ENCODE measurements at places on chromosomes 16 and 17. TPM values are rescaled to one million over a fixed set of nuclear protein-coding genes. Genes with fewer than 3 reads are reported as not detected.

CA7 gene
- total RNA-seq, result not detected

- peak overlapping the region; percentile 99 for H3K27ac ChIP-seq
- no peak for DNase-seq
- peaks cover 34% of the 10 kb centered on the region for H3K36me3 ChIP-seq
- H3K4me1 ChIP-seq, result peaks cover 38% of the 10 kb centered on the region
- H3K4me3 ChIP-seq, result no peak overlapping the region
Observed at GRCh38 chr17:76714822-76715495, 4.2 kb upstream of the MXRA7 start.

DNA sequence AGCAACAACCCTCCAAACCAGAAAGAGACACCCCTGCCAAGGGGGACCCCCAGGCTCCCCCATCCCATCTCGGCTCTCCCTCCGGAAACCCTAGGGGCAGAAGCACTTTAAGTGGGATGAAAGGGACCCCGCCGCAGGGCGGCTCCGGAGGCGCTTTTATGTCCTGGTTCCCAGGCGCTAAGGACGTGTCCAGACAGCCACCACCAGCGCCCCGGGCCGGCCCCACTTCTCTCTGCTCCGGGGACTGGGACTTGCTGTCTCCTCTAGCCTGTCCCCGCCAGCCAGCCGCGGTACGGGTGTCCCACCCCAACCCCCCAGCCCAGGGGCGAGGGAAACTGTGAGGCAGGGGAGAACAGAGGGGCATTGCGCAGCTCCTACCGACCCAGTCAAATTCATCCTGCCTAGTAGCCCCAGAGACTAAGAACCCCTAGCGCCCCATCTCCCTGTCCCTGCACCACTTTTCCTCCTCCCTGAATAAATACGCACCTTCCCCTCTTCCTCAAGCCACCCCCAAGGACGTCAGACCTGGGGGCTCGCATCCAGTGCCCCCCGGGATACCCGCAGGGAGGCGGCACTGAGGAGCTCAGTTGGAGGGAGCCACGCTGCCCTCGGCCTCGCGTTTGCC, 4.1 kb downstream of the SP6 start:
- H3K27me3 ChIP-seq, result peaks cover 60% of the 10 kb centered on the region
- H3K4me3 ChIP-seq, result no peak overlapping the region
- DNase-seq, result no peak

DNA sequence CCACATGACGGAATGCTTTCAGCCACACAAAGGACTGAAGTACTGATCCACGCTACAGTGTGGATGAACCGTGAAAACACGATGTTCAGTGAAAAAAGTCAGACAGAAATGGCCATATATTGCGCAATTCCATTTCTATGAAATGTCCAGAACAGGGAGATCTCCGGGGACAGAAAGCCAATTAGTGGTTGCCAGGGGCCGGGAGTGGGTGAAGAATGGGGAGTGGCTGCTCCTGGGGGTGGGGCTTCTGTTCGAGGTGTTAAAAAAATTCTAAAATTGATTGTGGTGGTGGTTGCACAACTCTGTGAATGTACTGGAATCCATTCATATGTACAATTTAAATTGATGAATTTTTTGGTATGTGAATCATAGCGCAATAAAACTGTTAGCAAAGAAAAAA, 154.8 kb upstream of the HSBP1 start:
- DNase-seq, result no peak
- H3K27ac ChIP-seq, result no peak overlapping the region
- no peaks in the 10 kb centered on the region for H3K36me3 ChIP-seq
- H3K27me3 ChIP-seq, result no peaks in the 10 kb centered on the region
- H3K4me3 ChIP-seq, result no peak overlapping the region
- H3K4me1 ChIP-seq, result no peaks in the 10 kb centered on the region

- peak; percentile 75 for DNase-seq
- peaks cover 3% of the 10 kb centered on the region for H3K36me3 ChIP-seq
- H3K4me3 ChIP-seq, result no peak overlapping the region
- peak overlapping the region; percentile 64 for H3K27ac ChIP-seq
- peaks cover 68% of the 10 kb centered on the region for H3K4me1 ChIP-seq
- no peaks in the 10 kb centered on the region for H3K27me3 ChIP-seq
Observed at GRCh38 chr17:77404812-77405581, 264.2 kb downstream of the SEC14L1 start.

DNA sequence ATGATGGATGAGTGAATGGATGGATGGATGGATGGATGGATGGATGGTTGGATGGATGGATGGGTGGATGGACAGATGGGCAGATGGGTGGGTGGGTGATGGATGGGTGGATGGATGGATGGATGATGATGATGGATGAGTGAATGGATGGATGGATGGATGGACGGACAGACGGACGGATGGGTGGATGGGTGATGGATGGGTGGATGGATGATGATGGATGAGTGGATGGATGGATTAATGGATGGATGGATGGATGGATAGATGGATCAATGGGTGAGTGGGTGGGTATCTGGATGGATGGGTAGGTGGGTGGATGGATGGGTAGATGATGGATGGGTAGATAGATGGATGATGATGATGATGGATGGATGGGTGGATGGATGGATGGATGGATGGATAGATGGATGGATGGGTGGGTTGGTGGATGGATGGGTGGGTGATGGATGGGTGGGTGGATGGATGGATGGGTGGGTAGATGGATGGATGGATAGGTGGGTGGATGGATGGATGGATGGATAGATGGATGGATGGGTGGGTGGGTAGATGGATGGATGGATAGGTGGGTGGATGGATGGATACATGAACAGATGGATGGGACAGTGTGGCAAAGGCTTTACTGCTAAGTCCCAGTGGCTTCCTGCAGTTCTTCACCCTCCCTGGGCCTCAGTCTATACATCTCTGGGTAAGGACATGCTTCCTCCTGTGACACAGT, 30.2 kb upstream of the ZFPM1 start:
- H3K4me3 ChIP-seq, result no peak overlapping the region
- H3K36me3 ChIP-seq, result no peaks in the 10 kb centered on the region
- no peak for DNase-seq

DNA sequence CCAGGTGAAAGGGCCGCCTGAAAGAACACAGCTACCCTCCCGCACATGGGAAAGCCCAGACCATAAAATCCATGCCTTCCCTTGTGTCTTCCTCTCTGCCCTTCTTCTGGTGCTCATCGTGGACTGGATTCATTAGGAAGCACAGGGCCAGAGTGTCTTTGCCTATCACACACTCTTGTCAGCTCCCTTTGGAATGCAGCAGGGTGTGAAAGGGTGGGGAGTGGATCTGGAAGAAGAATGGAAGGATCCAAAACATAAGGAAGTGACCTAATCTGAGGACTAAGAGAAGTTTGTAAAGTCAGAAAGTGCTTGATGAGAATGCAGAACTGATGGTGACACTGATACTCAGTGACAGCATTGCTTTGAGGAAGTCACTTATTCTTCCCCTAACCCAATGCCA, 1147.3 kb upstream of the GOT2 start:
- DNase-seq, result no peak
- no peak overlapping the region for H3K27ac ChIP-seq
- no peaks in the 10 kb centered on the region for H3K36me3 ChIP-seq
- H3K4me1 ChIP-seq, result peaks cover 7% of the 10 kb centered on the region
- no peak overlapping the region for H3K4me3 ChIP-seq
